ENCODE measurements at places on chromosomes 3 and 15.

GRCh38 chr15:99267957-99268356, 16.7 kb downstream of the LRRC28 start:
- DNase-seq = no peak

DNA sequence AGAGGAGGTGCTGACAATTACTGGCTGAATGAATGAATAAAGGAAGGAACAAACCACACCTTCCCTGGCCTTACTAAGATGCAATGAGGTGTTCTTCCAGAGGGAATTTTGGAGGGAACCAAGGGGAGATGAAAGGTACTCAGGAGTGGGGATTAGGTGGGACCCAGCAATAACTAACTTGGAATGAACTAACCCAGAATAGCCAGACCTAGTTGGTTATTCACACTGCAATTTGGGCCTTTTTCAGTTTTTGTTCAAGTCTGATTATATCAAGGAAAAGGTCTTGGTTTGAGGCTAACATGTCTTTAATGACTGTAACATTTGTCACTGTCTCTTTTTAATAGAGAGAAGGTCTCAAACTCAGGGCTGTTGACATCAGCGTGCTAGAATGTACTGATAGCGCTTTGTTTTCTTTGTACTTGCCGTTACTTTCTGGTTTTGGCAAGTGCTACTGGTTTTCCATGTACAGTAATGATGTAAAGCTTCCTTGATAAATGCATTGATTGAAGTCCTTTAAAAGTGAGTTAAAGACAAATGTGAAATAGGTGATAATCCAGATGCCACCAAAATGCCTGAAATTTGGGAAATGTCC, 3.2 kb upstream of the PLXND1 start:
- DNase-seq = peak; percentile 4

DNA sequence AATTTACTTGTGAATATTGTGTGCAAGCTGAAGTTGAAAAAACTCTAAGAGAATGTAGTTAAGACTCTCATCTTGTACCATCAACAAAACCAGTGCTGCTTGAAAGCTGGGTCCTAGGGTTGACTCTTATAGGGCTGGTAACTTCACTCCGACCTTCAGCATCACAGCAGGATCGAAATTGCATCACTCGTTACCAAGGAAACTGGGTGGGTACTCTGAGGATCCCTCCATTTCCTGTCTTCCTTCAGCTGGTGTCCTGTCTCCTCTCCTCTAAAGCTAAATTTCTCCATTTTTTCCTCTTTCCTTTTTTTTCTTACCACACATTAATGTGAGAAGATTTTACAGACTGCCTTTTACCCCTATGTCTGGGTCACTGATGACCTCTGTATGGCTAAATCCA, 3.0 kb upstream of the APH1B start:
- no peak for DNase-seq

DNA sequence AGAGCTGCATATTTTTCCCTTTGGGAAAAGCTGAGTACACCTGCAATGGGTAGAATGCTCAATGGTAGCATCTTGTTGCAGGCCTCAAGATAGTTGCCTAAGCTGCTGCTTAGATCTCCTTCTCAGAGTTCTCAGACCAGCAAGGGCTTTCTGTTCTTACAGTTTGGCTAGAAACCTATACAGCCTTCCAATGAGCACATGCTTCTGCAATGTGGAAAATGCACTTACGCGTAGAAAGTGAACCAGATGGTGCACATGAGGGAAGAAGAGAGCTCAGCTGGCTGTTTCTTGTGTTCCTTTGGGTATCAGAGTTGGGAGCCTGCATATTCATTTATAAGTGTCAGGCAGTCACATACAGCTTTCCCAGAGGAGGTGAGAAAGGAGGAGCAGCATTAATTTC, 136.4 kb downstream of the B3GALNT1 start:
- DNase-seq = peak; percentile 87

GRCh38 chr3:70431911-70432310, 119.5 kb upstream of the MDFIC2 start:
- no peak for DNase-seq

DNA sequence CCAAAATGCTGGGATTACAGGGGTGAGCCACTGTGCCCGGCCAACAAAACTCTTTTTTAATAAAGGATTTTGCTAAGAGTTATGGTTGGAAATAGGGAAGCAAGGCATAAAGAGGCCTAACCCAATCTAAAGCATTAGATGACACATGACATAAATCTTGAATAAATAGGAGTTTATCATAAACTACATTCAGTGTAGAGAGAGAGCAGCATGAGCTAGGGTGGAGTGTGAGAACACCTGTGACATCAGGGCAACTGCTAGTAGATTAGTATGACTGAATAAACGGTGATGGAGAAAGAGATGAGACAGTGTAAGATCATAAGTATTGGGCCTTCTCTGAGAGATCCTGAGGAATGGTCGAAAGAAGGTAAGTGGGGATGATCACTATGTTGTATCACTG, 63.7 kb downstream of the DPPA2 start:
- DNase-seq = no peak

DNA sequence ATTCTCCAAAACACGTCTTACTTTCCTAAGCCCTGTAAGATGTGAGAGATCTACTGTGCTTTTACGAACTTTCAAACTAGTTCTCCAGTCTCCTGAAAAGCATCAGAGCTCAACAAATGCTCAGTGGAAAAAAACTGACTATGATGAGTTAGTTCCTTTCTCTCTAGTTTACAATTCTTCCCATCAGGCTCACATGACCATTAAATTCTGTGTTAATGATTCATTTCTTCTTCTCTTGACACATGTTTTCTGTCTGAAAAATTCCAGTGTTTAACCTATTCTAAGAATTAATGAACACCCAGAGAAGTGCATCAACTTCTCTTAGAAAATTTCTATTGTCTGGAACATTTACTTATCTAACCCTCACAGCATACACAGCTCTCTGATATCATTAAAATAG, 844.3 kb downstream of the SI start:
- DNase-seq = no peak

- no peak for DNase-seq
These were observed 12.2 kb upstream of the SLC28A1 start for GRCh38 chr15:84872009-84872910.

- peak; percentile 21 for DNase-seq
These were observed 449 bp downstream of the RAF1 start for GRCh38 chr3:12663401-12663935.

GRCh38 chr3:136959599-136959998, 1.8 kb downstream of the IL20RB start:
- no peak for DNase-seq

DNA sequence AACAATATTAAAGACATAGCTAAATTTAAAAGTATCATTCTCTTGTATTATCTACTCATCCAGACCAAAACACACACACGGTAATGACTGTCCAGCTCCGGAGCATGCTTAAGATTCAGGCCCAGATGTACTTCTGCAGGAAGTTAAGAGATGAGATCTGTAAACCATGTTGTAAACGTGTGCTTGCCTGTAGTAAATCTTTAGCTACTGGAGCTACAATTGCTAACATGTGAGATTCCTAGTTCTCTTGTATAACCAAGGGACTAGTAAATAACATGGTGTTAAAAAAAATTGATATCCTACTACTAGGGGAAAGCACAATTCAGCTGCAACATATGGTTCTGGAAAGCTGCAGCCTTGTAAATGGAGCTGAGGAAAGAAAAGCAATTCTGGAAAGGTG, 651.7 kb upstream of the CCDC54 start:
- peak; percentile 37 for DNase-seq

DNA sequence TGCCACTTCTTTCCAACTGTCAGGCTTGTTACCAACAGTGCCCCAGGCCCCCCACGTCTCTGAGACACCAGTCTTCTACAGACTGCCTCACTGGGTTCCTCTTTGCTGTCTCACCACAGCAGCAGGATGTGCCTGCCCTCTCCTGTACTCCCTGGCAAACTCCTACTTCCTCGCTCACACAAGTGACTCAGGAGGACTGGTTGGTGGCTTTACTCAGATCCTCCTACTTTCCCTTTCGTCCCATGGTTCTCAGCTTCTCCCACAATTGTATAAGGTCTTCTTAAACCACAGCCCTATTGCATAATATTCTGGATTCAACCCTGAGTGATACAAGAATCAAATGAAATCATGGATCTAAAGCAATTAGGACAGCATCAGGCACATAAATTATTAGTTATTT, 246.6 kb upstream of the PROK2 start:
- no peak for DNase-seq

GRCh38 chr3:27666708-27667107, 55.4 kb downstream of the EOMES start:
- DNase-seq = peak; percentile 76

- no peak for DNase-seq
These were observed 97.0 kb downstream of the TNIK start for GRCh38 chr3:171363202-171363601.

DNA sequence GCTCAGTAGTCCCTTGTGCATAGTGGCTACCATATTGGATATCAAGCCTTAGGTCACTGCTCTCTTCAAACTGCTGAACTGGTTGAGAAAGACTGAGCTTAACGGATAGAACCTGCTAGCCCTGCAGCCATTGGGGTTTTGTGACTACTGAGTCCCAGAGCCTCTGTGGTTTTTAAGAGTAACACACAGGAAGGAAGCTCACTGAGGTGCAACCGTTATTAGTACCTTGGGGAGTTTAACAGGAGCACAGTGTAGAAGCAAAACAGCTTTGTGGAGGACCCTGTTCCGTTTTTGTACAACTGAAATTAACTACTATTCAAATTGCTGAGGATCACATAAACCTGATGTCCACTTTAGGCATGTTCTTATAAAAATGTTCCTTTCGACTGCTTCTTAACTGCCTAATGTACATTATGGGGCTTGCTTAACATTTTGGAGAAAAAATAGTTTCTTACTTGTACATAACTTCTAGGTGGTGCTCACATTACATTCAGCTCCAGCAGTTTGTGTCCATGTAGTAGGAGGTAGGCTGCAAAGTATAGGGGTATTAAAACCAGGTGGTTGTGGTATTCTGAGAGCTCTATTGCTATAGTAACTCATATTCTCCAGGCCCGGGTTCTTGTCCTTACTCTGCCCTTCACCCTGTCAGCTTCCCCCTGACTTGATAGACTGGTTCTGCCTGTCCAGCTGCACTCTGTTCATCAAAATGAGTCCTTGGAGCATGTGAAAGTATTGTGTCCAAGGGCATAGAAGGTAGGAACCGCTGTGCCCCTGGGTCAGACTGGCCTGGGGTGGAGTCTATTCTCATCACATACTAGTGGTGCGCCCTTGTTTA, 17.3 kb downstream of the PXK start:
- no peak for DNase-seq

DNA sequence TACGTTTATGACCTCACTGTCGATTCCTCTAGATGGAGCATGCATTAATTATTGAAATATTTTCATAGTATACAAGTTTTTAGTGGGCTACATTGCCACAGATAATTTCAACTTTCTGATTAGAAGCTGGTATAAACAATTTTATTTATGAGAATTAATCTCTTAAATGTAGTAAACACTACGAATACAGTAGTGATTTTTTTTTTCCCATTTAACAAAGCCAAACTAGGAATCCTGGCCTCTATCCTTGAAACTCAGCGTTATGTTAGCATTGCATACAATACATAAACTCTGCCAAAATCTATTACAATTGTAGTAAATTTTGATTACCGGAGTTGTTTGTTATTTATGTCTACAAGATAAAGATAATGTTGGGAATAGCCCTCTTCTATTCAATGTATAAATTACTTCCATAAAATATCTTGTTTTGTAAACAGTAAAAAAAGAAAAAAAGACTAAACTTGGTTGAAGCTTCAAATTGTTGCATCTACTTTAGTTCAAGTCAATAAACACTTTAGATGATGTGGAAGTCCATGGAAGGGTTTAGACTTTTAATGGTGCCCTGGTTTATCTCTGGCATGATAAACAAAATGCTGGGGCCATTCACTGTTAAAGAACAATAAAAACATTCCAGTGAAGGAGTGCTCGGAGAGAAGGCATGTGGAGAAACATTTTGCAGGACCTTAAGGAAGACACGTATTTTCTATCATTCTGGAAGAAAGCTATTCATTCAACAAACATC, 77.3 kb upstream of the NR2F2 start:
- no peak for DNase-seq

DNA sequence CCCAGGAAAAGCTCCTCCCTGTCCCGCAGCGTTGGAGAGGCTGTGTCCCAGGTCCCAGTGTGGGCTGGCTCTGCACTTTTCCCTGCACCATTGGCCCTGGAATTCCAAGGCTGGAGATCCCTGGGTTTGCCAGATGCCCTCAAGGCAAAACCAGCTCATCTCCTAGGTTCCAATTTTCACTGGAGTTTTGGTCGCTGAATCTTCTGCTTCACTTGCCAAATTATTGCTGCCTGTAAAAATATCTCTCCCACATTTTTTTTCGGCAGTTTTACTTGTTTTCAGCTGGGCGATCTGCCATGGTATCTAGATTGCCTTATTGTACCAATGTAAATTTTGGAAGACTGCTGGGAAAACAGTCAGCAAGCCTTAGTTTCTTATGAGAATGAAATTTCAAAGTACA, 150.9 kb upstream of the ATP10A start:
- DNase-seq = no peak

DNA sequence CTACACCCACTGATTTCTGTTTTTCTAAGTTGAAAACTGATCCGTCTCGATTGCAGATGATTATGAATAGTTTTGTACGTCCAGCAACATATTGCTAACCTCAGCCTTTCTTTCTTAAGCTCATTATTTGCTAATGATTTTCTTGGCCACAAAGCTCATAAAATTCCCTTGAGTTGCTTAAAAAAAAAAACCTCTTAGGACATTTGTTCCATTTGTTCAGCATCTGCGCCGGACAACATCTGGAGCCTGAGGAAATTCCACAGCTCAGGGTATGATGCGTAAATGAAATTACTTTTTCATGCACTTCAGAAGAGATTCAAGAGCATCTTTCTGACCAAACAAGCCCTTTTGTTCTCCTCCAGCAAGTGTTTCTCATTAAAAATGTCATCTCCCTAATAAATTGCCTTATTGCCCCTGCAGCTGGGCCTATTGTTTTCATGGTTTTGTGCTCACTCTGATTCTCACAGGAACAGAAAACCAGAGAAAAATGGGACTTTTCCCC, 249.1 kb upstream of the MCTP2 start:
- no peak for DNase-seq

- peak; percentile 21 for DNase-seq
These were observed 163.3 kb upstream of the IL12A start for GRCh38 chr3:159825216-159825854.

- DNase-seq = no peak
These were observed 8.6 kb downstream of the NDUFB4 start for GRCh38 chr3:120604784-120605183.

DNA sequence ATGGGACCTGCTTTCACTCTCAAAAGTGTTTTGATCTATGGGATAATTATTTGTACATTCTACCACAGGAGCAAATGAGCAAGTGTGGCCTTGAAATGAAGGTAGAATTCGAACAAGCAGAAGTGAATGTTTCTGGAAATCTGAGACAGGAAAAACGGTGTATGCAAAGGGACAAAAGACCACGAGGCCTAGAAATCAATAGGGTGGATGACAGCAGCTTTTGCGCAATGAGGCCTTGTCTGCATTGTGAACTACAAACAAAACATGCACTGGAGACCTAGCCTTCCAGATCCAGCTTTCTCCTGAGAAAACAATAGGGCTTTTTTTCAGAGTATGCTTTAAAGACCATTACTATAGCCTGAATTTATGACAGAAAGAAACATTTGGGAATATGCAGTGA, 1137.0 kb downstream of the ROBO2 start:
- no peak for DNase-seq

- DNase-seq = no peak
These were observed 56.0 kb downstream of the KLF13 start for GRCh38 chr15:31382713-31383045.

- DNase-seq = no peak
These were observed 74.8 kb upstream of the PIAS1 start for GRCh38 chr15:67979281-67979680.

Data from NCI-H2171 treated with DMSO at 0.1 percent for 48 hours (cell line).